Dermis microvascular lymphatic vessel endothelial cell (primary cell): ENCODE measurements at places on chromosomes 5 and 9.

GRCh38 chr9:36891341-36891811 lies 142.7 kb downstream of the PAX5 start:
- DNase-seq, result no peak

DNA sequence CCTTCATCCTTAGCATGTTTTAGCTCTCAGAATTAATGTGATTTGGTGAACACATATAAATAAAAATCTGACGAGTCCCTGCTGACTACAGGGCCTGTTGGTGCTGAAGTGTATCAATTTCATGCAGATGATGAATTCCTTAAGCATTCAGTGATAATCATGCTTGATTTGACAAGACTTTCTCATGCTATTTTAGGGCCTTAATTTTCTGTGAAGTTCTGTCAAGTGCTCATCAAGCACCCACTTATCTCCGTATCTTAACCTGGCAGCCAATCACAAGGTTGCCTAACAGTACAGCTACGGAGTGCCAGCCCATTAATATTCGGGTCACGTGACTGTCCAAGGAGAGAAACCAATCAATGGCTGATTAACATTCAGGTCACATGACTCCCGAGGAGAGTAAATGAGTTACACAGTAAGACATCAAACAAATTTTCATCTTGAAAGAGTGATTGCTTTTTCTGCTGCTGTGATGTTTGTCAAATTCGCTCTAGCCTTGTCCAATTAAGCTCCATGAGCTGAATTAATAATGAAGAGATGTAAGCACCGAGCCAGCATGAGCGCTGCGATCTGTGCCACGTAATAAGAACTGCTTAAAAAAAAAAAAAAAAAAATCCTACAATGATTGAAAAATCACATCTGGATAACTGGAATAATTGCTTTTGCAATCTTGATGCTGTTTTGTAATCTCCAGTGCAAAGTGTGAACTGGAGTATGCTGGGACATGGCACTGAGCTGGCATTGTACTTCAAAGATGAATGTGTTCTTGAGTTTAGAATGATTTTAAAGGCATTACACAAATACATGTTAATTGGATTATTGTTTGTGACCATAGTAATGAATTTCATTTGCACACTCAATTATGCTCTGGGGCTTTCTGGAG lies 104.3 kb upstream of the SPATA31D4 start:
- DNase-seq, result no peak

- DNase-seq, result no peak
These were observed 8.7 kb downstream of the GAPT start for GRCh38 chr5:58499941-58500340.

DNA sequence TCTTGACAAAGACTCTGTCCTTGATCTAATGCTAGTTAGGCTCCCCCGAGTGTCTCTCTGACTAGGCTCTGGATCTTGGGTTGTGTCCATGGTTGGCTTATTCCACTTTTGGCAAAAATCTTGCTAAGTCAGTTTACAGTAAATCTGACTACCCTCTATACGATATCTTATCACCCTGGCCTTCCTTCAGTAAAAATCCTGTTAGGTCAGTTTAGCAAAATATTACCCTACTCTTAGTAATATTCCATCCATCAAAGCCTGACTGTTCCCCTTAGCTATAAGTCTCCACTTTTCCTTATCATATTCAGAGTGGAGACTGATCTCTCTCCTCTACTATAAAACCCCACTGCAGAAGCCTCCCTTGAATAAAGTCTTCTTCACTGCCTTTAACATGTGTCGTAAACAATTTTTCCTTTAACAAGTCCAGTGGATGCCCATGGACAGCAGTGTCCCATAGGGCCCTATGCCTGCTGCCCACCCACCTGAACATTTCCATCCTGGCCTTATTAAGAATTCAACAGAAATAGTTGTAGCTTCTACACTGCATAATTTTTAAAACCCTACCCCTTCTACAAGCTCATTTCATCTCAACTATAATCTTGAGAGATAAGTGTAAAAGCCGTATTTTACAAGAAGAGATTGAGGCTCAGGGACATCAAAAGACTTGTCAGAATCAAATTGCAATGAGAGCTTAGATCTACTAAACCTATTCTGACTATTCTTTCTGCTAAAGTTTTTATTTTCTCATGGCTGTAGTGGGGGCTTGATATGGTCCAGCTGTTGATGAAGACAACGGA lies 22.3 kb downstream of the MINAR2 start:
- no peak for DNase-seq

GRCh38 chr5:180205916-180206315 lies 3.1 kb downstream of the RASGEF1C start:
- DNase-seq, result no peak
